Skeletal muscle tissue (tissue), 5 donors: ENCODE measurements at places on chromosomes 2 and 18. TPM values are rescaled to one million over a fixed set of nuclear protein-coding genes. Genes with fewer than 3 reads are reported as not detected.

The CRYGC gene
- not detected for total RNA-seq

The TUBB8B gene
- total RNA-seq: not detected

The C18orf32 gene
- 4.7 TPM for total RNA-seq

The REG3G gene
- not detected for total RNA-seq

The LIPT1 gene
- 6.8 TPM for total RNA-seq

The CHRNA1 gene
- 48.0 TPM for total RNA-seq

The PLB1 gene
- total RNA-seq: 1.0 TPM

The ABHD1 gene
- total RNA-seq: not detected

The CFAP65 gene
- total RNA-seq: not detected

The CCDC68 gene
- total RNA-seq: 0.52 TPM

The PSMA8 gene
- total RNA-seq: not detected

The CYP27A1 gene
- 17.7 TPM for total RNA-seq

The DYNAP gene
- not detected for total RNA-seq

The MYOM1 gene
- total RNA-seq: 661 TPM

The PPP1CB gene
- 156 TPM for total RNA-seq

The ARHGEF4 gene
- 11.5 TPM for total RNA-seq

The IRS1 gene
- 13.0 TPM for total RNA-seq

The SERPINB11 gene
- total RNA-seq: not detected

The RBKS gene
- total RNA-seq: 2.1 TPM

The UBXN2A gene
- total RNA-seq: 16.7 TPM

The SLC8A1 gene
- 45.9 TPM for total RNA-seq

The HS1BP3 gene
- total RNA-seq: 10.4 TPM

The RAPGEF4 gene
- 5.7 TPM for total RNA-seq

The UXS1 gene
- 17.7 TPM for total RNA-seq

The RALB gene
- 36.0 TPM for total RNA-seq
